ENCODE measurements at places on chromosomes 3 and 15.

DNA sequence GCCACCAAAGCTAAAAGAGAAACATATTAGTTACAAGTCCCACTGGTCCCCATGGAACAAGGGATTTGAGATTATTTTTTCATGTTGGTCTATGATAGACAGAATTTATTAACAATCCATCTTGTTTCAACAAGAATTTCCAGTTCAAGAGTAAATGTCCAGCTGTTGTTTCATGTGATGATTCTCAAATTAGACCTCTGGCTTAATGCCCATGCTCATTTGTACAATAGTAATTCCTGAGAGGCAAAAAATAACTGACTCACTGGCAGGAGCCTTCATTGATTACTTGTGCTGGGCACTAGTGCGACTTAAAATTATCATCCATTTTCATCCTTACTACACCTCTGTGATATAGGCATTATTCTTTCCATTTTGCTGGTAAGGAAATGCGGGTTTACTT is 171.3 kb downstream of the ITPR1 start:
- ATAC-seq, result no peak

GRCh38 chr3:55144015-55144673 is 216.3 kb upstream of the LRTM1 start:
- no peak for ATAC-seq

DNA sequence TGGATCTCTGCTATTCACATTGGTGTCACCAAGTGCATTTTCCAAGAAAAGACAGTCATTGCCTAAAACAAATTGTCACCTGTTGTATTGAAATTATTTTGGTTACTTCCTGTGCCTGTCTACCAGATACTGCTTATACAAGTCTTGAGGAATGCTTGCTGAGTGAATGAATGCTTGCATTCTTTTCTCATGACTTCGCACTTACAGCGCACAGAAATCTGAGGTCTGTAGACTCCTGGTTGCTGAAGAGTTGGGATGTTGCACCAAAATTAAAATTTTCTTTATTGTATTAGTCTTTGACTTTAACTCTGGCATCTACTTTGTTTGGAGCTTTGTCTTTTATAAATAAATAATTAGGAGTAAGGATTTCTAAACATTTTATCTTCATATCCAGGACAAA is 28.4 kb downstream of the SH3GL3 start:
- ATAC-seq, result no peak

- ATAC-seq, result no peak
Observed at GRCh38 chr3:194555175-194556062, 68.6 kb upstream of the ATP13A3 start.

DNA sequence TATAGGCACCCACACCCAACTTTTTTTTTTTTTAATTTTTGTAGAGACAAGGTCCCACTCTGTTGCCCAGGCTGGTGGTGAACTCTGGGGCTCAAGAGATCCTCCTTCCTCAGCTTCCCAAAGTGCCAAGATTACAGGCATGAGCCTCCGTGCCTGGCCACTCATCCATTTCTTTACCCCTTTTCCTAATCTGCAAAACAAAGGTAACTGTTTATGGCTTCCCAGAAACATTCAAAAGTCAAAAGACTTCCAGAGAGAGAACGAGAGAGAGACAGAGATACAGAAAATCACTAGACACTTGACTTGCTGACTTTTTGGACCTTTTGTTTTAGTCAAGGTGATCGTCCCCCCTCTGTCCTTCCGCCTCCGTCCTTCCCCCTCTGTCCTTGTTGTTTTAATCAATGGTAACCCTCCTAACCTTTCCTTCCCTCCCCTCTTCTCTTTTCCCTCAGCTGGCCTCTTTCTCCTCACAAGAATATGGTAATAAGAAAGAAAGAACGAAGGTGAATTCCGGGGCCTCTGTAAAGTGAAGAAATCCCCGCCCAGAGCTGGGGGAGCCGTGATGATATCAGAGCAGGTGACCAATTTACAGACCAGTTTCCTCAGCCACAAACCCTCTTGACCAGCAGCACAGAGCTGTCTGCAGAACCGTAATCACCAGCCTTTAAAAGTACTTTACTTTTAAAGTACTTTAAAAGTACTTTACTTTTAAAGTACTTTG is 21.9 kb downstream of the KLHL6 start:
- ATAC-seq, result peak; percentile 84

- ATAC-seq, result no peak
Observed at GRCh38 chr3:126063358-126063965, 20.5 kb downstream of the SLC41A3 start.

DNA sequence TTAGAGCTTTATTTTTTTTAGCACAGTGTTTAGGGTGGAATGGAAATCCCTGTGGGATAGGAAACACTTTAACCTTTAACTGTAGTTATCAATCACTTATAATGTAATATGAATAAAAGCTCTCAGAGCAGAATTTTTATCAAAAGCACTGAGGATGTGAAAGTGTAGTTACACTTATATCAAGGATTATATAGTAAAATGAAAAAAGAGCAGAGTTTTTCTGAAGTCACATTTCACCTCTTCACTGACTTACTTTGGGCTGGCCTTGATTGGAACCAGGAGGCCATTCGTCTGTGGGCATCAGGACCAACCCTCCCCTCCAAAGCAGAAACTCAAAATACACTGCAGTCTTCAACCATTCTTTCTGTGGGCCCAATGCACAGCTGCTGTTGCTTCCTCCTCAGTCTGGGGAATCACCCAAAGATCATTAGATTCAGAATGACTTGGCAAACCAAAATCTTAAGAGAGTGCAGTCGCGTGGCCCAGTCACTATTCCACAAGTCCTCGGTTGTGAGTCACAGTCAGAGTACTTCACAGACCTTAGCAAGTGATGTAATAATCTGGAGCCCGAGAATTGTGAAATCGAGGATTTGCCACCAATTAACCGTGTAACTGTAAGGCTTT is 132.6 kb upstream of the COL8A1 start:
- ATAC-seq, result peak; percentile 99

DNA sequence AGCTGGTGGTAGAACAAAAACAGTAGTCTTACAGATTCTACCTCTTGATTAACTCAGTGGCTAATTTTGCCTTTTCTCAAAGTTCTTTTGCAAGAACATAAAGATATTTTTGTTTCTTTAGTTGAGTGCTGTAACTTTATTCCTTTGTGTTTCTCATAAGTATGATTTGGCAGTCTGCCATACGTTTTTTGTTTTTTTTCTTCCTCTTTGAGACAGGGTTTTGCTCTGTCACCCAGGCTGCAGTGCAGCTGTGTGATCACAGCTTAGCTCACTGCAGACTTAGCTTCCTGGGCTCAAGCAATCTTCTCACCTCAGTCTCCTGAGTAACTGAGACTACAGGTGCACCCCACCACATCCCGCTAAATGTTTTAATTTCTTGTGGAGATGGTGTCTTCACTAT is 22.4 kb downstream of the B3GNT5 start:
- no peak for ATAC-seq

DNA sequence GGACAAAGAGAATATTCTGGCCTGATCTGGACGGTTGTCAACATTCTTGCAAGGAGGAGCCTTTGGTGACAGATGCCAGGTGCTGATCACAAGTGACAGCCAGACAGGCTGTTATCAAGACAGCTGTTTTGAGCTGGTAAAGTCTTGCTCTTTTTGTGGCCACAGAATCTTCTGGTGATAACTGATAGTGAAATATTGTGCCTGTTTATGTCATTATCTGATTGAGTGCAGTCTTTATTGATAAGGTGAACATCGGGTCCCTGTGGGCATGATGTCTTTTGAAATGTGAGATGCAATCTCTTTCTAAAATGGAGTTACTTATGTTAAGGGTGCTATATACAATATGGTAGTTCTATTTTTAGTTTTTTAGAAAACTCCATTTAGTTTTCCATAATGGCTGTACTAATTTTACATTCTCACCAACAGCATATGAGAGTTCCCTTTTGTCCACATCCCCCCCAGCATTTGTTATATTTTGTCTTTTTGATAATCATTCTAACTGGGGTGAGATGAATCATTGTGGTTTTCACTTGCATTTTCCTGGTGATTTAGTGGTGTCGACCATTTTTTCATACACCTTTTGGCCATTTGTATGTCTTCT is 10.7 kb downstream of the CEP63 start:
- no peak for ATAC-seq

GRCh38 chr3:132090921-132091320 is 56.1 kb upstream of the CPNE4 start:
- ATAC-seq, result no peak

DNA sequence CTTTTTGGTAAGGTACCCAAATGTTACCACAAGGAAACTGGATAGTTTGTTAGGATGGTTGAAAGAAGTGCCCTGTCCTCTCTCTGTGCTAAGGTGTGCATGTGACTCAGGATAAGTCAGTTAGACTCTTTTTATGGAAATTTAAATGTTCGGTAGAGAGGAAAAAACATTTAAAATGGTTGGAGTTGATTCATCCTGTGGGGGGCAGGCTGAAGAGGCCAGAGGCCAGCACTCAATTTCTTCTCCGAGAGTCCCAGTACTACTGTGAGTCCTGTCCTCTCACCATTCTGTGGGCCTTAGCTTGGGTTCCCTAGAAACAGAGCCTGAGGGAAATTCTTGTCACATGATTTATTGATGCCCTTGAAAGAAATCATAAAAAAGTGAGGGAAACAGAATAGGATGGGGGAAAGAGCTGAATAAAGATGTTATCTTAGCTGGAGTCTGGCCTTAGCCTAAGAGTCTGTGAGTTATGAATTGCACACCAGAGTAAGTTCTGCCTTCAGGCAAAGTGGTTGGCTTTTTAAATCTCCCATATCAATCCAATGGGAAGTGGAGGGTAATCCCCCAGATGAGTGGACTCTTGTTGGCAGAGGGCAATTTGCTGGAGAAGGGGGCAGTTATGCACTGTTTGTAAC is 106.5 kb upstream of the GALNT15 start:
- no peak for ATAC-seq

GRCh38 chr3:14156201-14156600 is 22.2 kb downstream of the XPC start:
- no peak for ATAC-seq

DNA sequence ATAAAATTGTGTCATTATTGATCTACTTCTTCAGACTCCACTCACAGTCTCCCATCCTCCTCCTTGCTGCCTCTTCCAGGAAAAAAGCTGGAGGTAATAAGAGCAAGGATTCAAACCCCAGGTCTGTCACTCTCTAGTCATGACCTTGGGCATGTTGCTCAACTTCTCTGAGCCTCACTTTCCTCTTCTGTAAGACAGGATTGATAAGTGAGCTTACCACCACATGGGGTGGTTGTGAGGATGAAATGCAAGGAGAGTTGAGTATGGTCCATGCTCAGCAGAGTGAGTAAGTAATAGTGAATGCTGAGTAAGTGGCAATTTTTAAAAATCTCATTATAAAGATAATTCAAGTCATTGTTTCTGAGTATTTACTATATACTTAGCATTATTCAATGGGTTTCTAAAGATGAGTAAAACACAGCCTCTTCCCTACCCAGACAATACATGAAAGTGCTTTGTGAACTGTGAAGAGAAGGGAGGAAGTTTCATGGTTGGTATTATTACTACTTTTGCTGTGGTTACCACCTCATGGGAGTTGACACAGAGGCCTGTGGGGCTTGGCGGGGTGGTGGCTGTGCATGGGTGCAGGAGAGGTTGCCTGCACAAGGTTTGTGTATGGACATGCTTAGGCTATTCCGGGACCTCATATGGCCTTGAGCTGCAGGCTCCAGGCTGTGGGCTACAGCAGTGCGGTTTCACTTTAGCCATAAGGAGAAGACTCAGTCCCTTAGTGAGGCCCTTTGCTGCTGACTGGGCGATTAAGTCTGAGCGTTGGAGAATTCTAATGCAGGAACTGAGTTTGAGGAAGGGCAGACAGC is 30.0 kb downstream of the SLC6A11 start:
- ATAC-seq, result peak; percentile 15

GRCh38 chr3:125431912-125432790 is 57.0 kb upstream of the ZNF148 start:
- peak; percentile 44 for ATAC-seq
